ENCODE measurements at places on chromosomes 11 and 22.

- no peak for DNase-seq
Measured at GRCh38 chr11:48114740-48115139, 101.9 kb upstream of the OR4B1 start.

- DNase-seq, result peak; percentile 13
Measured at GRCh38 chr11:61787928-61788491, 4.4 kb downstream of the TMEM258 start.

DNA sequence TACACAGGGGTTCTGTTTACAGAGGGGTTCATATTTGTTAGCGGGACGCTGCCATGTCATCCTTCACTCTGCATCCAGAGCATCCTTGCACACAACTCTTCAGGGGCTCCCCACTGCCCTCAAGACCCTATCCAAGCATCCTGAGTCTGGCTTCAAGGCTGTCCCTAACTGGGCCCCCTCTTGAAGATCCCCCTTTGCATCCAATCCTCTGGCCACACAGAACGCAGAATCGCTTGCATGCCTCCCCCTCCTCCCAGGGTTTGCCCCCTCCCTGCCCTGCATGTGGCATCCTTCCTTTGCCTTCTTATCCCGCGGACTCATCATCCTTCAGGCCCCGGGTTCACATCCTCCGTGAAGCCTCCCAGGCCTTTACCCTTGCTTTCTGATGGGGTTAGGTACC, 18.6 kb downstream of the C1QTNF6 start:
- DNase-seq, result no peak

DNA sequence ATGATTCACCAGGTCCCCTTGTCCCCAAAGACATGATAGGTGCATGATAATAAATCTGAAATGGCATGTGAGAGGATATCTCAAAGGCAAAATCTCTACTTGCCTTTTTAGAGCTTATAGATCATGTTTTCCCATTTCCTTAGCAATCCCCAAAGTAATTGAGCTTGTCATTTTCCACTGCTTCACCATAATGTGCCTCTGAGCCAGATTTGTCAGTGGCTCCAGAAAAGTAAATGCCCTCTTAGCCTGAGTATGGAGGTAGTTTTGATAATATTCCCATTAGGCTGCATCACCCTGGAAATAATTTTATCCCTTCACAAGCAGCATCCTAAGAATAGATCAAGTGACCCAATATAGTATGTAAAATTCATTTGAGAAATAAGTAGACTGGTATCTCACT, 36.7 kb upstream of the ADSL start:
- no peak for DNase-seq

DNA sequence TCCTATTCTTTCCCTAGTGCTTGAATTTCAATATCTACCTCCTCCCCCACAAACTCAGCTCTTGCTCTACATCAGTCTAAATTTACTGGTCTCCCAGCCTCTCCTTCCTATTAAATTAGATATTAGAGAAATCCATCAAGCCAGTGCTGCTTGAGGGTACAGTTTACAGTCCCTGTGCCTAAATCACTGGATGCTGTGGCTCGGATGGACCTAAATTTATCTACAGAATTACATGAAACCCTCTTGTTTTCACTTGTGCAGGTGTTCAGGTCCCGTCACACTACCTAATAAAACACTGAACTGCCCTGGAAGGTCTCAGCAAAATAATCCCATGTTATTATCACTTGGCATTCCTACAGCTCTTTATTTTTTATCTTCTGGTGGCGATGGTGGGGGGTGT, 134.7 kb upstream of the E2F8 start:
- no peak for DNase-seq

GRCh38 chr11:35090125-35090524, 48.8 kb upstream of the CD44 start:
- DNase-seq, result no peak

DNA sequence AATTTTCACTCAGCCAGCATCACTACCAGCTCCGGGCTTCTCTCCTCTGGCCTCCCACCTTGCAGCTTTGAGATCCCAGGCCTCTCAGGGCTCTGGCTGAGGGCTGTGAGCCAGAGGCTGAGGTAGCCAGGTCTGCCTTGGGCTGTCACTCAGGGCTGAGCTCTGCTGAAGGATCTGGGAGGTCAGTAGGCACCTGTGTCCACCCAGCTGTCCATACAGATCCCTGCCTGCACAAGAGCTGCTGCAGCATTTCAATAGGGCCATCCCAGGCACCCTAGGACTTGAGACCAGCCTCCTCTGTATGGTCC, 12.6 kb downstream of the KCNQ1OT1 start:
- no peak for DNase-seq

- DNase-seq, result no peak
Measured at GRCh38 chr22:49010070-49010863, 817.4 kb downstream of the BRD1 start.

DNA sequence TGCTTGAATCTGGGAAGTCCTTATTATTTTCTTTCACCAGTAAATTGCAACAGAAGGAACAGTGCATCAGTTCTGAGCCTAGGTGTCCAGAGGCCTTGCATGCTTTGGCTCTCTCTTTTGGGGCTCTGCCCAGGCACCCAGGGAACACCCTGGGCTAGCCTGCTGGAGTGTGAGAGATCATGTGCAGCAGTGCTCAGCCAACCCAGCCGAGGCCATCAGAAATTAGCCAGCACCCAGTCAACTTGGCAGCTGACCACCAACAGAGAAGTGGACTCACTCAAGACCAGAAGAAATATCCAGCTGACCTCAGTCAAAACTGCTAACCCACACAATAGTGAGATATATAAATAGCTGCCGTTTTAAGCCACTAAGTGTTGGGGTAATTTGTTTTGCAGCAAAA, 11.2 kb upstream of the P4HA3 start:
- no peak for DNase-seq

- no peak for DNase-seq
Measured at GRCh38 chr11:75141166-75141565, 9.7 kb upstream of the SLCO2B1 start.

GRCh38 chr22:17869285-17870096, 95.2 kb upstream of the BID start:
- no peak for DNase-seq

DNA sequence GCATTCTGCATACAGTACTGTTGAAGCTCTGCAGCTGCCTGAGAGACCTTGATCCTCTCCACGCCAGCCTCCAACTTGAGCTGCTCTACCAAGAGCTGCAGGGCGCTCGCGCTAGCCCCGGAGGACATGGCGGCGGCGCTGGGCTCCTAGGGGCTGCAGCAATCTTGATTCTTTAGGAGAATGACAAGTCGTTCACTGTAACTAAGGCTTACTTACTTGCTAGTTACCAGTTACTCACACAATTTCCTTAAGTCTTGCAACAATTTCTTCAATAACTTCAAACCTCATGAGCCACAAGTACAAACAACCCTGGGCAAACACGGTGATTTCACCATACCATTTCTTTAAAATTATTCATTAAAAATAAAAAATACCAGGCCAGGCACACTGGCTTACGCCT, 21.9 kb downstream of the SBF2 start:
- DNase-seq, result no peak

DNA sequence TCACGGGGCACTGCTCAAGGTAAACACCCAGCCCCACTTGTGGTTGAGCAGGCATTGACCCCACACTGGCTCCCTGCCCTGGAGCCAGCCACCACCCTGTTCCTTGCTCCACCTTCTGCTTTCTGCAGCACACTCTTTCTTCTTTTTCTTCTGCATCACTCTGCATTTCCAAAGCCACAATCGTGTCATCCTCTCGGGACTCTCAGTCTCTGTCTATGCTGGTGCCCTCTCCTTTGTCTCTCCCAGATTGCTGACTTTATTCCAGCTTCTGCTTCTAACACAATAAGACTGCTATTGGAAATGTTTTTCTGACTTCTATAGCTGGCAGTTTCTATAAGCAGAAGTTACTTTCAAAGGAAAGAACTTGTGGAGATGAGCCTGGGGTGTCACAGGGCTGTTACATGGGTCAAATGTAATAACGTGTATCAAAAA, 14.4 kb downstream of the GRAP2 start:
- no peak for DNase-seq

DNA sequence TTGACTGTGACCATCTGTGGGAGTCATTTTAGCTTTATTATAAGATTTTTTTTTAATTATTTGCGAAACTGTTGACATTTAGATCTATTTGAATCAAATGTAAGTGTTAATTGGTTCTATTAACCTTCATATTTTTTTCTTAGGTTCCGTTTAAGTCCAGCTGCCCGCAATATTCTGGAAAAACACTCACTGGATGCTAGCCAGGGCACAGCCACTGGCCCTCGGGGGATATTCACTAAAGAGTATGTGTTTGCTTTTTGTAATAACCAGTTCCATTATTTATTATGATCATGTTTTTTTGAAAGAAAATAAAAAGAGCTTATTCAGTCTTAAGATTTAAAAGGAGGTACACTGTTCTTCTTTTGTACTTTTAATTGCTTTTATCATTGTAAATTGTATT, 43.9 kb downstream of the PDHX start:
- DNase-seq, result no peak

DNA sequence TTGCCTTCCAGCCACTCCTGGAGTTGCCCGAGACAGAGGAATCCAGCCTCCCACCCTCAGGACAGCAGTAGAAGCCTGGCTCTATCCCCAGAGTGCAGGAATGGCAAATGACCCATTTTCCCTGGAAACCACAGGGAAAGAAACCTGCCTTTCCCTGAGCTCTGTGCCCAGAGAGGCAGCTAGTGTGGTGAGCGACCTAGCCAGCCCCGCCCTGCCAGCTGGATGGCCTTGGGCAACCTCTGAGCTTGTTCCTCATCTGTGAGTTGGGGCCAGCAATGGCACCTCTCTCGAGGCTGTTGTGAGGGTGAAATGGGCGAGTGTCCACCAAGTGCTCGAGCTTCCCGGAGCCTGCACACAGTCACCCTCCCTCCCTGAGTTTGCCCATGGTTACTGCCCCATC, 3.7 kb downstream of the OMP start:
- DNase-seq, result peak; percentile 18

DNA sequence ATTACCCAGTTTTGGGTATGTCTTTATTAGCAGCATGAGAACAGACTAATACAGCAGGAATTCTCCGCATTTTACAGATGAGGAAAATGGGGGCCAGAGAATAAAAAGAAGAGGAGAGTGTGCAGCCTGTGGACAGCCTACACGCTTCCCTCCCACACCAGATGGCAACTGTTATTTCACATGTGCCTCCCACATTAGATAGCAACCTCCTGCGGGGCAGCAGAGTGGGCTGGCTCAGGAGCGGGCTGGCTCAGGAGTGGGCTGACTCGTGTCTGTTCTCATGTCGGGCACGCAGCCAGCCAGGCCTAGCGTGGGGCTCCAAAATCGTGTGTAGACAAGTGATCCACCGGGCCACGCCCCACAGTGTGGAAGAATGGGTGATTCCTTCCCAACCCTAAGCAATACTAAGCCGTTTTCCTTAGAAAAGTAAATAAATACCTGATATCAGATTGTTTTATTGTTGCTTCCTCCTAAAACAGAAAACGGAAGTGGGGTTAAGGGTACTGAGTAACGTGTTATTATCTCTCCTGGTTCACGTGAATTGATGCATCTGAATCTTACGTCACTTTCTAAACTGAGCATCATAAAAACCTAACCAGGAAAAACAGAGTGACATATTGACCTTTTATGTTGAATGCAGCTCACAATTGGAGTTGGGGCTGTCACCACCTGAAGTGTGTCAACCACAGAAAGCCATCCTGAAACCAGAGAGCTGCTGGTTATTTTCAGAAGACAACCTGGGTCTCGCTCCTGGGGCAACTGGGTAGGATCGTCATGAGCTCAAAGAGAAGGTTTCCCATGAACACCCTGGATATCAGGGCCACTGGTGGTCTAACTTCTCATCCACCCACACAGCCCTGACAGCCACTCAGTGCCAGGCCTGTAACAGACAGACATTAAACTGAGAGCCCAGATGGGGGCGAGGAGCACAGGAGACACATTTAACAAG, 3.3 kb downstream of the TTLL1 start:
- no peak for DNase-seq

DNA sequence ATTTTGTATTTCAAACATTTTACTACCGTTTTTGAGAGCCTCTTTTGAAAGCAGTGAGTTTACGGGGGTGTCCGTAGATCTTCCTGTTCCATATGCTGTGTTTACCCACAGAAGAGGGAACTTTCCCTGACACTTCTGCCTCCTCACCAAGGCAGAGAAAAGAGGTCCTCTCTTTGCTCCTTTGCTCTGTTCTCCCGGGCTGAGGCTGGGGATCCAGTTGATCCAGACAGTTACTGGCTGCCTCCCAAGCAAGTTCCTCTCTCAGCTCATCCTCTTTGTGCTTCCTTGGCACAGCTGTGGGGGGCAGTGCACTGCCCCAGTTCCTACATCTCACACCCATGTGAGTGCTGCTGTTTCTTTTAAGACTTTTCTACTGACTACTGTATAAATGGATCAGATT, 813.7 kb downstream of the NTM start:
- no peak for DNase-seq

DNA sequence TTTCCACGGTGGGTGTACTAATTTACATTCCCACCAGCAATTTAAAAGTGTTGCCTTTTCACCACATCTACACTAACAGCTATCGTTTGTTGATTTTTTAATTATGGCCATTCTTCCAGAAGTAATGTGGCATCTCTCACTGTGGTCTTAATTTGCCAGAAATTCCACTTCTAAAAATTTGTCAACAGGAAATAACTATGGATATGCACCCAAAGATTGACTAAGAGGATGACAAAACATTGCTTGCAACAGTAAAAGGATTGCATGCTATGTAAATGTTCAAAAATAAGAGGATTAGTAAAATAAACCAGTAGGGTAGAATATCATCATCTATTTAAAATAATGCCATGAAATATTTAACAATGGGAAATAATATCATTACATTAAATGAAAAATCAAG, 219.5 kb downstream of the DCDC1 start:
- no peak for DNase-seq

DNA sequence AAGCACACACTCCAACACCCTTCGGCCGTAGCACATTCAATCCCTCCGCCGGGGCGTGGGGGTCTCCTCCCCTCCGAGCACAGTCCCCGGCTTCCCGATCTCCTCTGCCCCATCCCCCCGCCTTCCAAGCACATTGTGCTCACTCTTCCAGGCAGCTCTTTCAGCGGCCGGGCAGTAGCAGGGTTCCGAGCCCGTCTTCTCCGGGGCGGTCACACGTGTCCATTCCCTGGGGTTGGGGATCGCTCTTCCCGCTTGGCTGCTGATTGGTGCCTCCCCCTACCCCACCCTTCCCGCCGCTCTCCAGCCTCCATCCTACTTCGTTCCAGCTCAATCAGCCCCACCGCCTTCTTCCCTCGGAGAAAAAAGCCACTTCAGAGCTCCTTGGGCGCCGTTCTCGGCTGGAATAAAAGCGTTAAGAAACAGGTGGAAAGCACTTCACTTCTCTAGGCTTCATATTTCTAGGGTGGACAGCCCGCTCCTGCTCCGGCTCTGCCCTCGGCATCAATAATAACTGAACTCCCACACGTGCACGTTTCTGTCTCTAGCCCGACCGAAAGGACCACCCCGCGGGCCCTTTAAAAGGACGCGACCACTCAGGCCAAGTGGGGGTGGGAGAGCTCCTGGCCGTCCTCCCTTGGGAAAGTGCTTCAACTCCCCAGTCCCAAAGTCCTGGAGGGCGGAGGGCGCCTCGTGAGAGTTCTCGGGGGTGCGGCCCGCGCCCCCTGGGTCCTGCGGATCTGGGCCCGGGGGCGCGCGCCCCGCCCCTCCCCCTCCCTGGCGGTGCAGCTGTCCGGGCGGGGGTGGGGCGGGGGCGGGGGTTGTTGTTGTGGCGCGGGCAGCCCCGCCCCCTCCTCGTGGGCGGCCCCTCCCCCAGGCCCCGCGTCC, 464 bp upstream of the CECR2 start:
- DNase-seq, result no peak

- no peak for DNase-seq
Measured at GRCh38 chr11:101584129-101584515, 315 bp upstream of the TRPC6 start.

Measured in RCC 7860 (cell line).